Stimulated activated CD8-positive, alpha-beta memory T cell treated with anti-CD3 and anti-CD28 coated beads, Interleukin-7, amount 100 ng/mL, for 1 hour (primary cell): ENCODE measurements at places on chromosomes 1 and 21.

- DNase-seq: no peak
Measured at GRCh38 chr1:19110257-19110927, 99.7 kb downstream of the UBR4 start.

DNA sequence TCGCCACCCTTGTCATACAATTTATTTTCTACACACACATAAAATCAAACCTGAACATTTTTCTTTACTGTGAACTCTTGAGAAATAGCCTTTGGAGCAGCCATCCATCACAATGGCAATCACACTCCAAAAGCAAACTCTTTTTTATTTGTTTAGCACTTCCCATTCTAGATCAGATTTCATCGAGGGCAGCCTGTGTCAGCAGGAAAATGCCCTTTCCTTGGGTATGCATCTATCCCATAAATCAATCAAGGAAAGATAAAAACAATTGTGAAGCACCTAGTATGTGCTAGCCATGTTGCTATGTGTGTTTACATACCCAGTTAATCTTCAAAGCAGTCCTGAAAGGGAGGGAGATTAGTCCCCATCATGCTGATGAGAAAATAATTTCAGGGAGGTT is 484.1 kb upstream of the USP24 start:
- no peak for DNase-seq

GRCh38 chr21:46181436-46181835 is 2.8 kb downstream of the SPATC1L start:
- no peak for DNase-seq

GRCh38 chr1:151048645-151049032 is 1.1 kb downstream of the C1orf56 start:
- no peak for DNase-seq

- no peak for DNase-seq
Measured at GRCh38 chr1:46288485-46289133, 14.8 kb downstream of the LRRC41 start.

GRCh38 chr1:8218351-8219092 is 99.4 kb upstream of the SLC45A1 start:
- no peak for DNase-seq

DNA sequence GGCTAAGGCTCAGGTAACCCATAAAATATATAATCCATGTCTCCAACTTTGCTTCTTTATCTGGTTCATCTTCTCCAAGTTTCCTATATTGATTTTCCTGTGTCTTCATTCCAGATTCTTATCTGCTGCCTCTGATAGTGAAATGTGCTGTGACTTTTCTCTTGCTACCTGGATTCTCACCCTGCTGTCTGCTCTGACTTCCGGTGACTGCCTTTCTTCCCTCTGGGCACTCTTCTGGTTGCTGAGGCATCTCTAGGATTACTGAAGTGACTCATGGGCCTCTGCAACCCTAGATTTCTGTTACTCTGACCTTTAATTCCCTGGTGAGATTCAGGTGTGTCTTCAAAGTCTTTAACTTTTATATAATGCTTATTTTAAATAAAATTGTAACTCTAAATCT is 46.9 kb downstream of the GIPC2 start:
- no peak for DNase-seq

- no peak for DNase-seq
Measured at GRCh38 chr1:206469411-206469932, 804 bp upstream of the IKBKE start.

- DNase-seq: no peak
Measured at GRCh38 chr1:186763107-186763506, 65.6 kb upstream of the PLA2G4A start.

DNA sequence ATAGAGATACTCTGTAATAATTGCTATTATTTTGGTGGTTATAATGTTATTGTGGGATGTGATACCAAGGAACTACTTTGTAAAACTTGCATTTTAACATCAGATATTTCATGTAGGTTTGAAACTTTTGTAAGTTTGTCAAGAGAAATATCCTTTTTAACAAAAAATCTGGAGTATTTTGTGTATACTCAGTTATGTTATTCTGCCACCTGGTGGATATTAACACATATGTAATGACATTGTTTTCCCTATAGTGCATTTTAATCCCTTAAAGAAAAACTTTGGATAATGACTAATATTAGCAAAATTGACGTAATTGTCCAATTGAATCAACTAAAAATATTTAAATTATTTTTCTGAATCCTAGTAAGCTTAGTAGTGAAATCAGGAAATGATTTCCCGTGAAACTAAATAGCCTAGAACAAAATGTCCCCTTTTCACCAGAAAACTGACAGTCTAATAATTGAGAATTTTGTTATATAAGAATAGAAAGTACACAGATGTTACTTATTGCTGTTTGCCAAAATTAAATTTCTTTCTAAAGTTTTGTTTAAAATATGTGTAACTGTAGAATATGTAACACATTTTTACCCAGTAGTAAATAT is 39.6 kb downstream of the KCTD3 start:
- DNase-seq: no peak
